Iris pigment epithelial cell (primary cell): ENCODE measurements at places on chromosomes 16 and 17.

- peak; percentile 18 for DNase-seq
Observed at GRCh38 chr16:2776500-2777139, 460 bp downstream of the ELOB start.

DNA sequence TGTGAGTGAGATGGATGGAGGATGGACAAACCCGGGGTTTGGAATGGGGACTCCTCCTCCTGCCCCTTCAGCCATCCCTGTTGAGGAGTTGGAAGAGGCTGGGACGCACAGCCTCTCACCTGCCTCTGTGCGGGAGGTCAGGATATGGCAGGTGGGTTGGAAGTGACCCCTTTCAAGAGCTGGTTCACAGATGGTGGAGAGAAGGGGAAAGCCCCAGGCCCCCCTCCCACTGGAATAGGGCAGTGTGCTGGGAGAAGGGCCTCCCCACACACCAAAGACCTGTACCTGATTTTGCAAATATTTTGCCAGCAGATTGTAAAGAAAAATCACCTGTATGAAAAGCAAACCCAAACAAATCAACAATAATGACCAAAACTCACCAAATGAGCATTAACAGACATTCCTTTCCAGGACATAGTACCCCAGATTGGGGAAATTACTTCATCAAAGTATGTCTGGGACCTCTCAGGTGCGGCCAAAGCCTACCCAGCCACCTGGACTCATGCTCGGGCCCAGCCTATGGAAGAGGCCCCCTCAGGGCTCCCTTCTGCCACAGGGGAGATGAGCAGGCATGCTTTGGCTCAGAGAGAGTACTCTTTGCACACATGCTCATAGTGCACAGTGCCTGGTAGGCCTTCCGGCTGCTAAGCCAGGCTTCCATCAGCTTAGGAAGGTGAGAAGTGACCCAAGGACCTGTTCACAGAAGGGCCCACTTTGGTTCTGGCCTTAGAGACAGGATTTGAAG, 7.8 kb downstream of the SLC47A2 start:
- no peak for DNase-seq

GRCh38 chr16:57749856-57750452, 14.4 kb downstream of the KATNB1 start:
- DNase-seq = no peak

- DNase-seq = no peak
Observed at GRCh38 chr17:75501378-75502071, 13.8 kb downstream of the CASKIN2 start.

GRCh38 chr17:2996810-2997670, 66.4 kb downstream of the OR1D5 start:
- no peak for DNase-seq

GRCh38 chr16:83676086-83676485, 131.7 kb upstream of the HSBP1 start:
- no peak for DNase-seq

- DNase-seq = peak; percentile 67
Observed at GRCh38 chr17:75130632-75131277, 787 bp downstream of the NT5C start.

GRCh38 chr17:13002761-13003453, 14.9 kb downstream of the ELAC2 start:
- DNase-seq = peak; percentile 61

GRCh38 chr17:13410874-13411273, 190.9 kb downstream of the HS3ST3A1 start:
- peak; percentile 65 for DNase-seq

DNA sequence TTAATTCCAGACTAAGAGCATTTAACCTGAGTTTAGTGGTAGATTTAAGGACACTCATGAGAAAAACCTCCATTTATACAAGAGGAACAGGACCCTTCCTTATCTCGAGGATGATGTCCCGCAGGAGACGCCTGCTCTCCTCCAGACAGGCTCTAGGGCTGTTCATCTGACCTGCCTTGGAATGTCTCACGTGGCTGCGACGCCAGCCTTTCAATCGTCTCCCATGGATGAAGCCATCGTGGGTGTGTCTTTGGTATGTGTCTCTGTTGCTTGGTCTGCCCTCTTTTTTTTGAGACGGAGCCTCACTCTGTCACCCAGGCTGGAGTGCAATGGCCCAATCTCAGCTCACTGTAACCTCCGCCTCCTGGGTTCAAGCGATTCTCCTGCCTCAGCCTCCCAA, 16.5 kb downstream of the CHMP6 start:
- no peak for DNase-seq

DNA sequence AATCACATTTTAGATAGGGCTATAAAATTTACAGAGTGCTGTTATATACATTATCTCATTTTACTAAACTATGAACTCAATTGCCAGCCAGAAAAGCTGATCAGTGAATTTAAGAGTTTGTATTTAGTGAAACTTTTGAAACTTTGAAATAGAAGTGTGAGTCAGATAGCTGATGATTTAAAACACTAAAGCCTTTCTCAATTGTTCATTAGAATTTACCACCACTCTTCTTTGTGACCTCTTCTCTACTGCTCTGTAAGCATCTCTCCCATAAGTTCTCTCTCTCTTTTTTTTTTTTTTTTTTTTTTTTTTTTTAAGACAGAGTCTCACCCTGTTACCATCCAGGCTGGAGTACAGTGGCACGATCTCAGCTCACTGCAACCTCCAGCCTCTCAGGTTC, 43.7 kb downstream of the GOSR1 start:
- DNase-seq = no peak

GRCh38 chr17:63842540-63843386, at the start of gene SMARCD2:
Gene SMARCD2 (minus strand): TSS chr17:63842685. CDS start chr17:63842674, 11 bp downstream.
- DNase-seq = peak; percentile 100

GRCh38 chr17:57518587-57519581, 226.2 kb downstream of the CCDC182 start:
- DNase-seq = peak; percentile 52

GRCh38 chr16:18792836-18793433, 2.8 kb upstream of the RPS15A start:
- DNase-seq = no peak

- DNase-seq = no peak
Observed at GRCh38 chr16:73886426-73886825, 410.2 kb upstream of the PSMD7 start.

DNA sequence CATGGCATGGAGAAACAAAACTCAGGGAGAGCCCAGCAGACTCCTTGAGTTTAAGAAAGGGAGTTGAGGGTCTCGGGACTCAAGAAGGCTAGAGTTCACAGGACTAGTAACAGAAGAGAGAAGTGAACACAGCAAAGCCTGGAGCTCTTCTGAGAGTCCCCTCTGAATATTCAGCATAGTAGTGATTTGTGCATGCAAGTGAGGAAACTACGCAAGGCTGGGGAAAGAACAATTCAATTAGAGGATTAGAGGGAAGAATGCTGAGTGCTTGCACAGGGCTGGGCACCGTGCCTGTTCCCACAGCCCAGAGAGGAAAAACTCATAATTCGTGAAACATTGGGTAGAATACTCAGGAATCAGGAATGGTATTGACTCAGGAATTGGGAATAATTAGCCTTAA, 540.0 kb upstream of the SALL1 start:
- no peak for DNase-seq

DNA sequence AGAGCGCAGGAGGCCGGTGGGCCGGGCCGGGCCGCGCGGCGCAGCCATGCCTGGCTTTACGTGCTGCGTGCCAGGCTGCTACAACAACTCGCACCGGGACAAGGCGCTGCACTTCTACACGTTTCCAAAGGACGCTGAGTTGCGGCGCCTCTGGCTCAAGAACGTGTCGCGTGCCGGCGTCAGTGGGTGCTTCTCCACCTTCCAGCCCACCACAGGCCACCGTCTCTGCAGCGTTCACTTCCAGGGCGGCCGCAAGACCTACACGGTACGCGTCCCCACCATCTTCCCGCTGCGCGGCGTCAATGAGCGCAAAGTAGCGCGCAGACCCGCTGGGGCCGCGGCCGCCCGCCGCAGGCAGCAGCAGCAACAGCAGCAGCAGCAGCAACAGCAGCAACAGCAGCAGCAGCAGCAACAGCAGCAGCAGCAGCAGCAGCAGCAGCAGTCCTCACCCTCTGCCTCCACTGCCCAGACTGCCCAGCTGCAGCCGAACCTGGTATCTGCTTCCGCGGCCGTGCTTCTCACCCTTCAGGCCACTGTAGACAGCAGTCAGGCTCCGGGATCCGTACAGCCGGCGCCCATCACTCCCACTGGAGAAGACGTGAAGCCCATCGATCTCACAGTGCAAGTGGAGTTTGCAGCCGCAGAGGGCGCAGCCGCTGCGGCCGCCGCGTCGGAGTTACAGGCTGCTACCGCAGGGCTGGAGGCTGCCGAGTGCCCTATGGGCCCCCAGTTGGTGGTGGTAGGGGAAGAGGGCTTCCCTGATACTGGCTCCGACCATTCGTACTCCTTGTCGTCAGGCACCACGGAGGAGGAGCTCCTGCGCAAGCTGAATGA, 606 bp downstream of the THAP11 start:
- peak; percentile 68 for DNase-seq

DNA sequence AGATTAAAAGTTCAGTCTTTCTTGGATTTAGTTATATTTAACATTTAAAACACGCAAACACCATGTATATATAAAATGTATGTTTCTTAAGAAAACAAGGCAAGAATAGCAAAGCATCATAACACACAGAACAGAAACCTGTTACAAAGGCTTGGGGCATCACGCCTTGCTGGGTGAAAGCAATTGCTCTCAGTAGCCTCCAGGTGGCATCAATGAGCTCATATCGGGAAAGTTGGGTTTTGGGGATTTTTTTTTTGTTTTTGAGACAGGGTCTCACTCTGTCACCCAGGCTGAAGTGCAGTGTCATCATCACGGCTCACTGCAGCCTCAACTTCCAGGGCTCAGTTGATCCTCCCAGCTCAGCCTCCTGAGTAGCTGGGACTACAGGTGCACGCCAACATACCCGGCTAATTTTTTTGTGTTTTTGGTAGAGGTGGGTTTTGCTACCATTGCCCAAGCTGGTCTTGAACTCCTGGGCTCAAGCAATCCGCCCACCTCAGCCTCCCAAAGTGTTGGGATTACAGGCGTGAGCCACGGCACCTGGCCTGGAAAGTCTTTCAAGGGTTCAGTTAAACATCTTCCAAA, 56.9 kb downstream of the CYB5D2 start:
- peak; percentile 35 for DNase-seq

GRCh38 chr17:4179071-4179470, 36.1 kb downstream of the CYB5D2 start:
- DNase-seq = peak; percentile 8

DNA sequence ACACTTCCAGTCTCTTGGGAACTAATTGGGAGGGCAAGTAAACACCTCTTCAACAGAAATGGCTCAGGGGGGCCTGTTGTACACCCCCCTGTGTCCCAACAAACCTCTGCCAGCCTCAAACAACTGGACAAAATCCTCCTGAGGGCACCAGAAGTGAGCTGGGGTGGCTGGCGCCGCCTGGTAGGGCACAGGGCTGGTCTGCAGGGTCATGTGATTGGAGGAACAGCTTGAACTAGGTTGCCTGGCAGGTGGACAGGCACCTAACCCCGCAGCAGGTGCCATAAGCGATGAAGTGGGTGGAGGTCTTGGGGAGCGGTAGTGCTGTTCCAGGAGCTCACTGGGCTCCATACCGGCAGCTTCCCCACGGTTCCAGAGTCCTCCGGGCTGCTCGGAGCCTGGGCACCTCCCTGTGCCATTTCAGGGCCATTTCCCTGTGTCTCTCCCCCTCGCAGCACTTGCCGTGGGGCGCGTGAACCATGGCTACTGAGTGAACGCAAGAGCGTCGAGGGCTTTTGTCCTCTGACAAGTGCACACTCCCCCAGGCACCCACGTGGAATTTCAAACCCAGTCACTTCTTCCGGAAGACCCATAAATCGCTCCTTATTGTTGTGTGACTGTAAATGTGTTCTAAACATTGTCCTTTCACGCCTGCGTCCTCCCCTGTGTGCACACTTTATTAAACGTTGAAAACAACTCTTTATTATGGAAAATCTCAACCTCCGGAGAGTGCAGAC, 101.5 kb downstream of the SEC14L1 start:
- DNase-seq = no peak

DNA sequence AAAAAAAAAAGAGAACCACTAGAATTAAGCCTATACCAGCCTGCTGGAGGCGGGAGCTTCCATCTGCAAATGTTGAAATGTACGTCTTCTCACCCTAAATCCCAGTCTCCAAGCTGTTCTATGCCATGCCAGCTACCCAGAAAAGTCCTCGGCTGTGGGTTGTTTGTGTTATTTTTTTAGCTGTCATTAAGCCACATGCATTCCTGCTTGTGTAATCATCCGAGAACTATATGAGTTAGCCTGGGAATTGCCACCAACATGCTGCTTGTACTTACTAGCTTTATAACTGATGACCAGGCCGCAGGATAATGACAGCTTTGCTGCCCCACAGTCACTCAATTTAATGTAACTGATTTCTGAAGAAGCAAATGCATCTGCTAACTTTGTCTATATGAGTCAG, 313.9 kb upstream of the SALL1 start:
- DNase-seq = peak; percentile 24

DNA sequence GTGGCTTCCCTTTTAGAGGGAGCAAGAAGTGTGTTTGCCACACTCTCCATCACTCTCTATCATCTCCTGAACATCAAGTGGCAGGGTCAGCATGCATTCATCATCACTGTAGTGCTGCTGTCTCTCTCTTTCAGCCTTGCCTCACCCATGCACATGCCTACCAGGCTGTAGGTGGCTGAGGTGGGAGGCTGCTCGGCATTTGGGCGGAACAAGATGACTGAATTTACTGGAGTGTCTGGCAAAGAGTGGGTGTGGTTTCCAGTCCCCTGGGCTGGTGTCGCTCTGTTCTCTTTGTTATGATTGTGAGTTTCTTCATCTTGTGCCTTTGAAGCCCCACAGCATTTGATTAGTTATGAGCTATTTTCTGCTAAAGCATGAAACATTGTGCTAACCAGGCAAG, 541.9 kb upstream of the EEF2KMT start:
- no peak for DNase-seq

DNA sequence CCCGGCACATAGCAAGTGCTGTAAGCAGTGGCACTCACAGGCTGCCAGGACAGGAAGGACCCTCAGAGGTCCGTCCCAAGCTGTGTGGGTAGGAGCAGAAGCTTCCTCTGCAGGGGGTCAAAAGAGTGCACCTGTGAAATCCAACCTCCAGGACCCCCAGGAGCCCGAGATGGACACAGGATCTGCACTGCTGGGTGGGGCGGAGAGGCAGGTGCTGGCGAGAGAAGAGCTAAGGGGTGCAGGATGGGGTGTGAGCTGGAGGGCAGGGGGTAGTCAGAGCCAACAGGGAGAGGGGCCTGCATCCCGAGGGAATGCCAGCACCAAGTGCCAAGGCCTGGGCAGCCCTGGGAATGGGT, 650 bp upstream of the AANAT start:
- no peak for DNase-seq

DNA sequence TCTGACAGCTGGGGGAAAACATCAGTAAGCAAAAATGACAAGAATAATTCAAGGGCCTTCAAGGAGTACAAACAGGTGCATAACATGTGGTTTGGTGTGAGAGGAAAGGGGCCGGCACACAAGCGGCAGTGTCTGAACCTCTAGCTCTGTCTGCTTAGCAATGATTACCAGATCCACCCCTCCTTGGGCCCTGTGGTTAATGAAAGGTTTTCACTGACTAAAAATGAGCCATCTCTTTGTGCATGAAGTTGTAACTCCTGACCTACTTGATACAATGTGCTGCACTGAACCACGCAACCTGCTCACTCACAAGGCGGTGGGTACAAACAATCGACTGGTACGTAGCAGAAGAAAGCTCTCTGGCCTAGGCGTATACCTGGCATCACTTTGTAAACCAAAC, 15.1 kb downstream of the FAM117A start:
- no peak for DNase-seq
